ENCODE measurements at places on chromosomes 3 and 15.

- peak; percentile 72 for DNase-seq
Measured at GRCh38 chr3:197317250-197317963, 19.0 kb upstream of the DLG1 start.

- no peak for DNase-seq
Measured at GRCh38 chr3:54691289-54691771, 236.5 kb downstream of the LRTM1 start.

- no peak for DNase-seq
Measured at GRCh38 chr3:181017690-181018089, 28.2 kb upstream of the DNAJC19 start.

GRCh38 chr3:52537165-52537620 is 788 bp downstream of the UQCC5 start:
- DNase-seq = no peak

GRCh38 chr3:145807990-145808389 is 353.0 kb downstream of the PLOD2 start:
- DNase-seq = peak; percentile 23

- DNase-seq = no peak
Measured at GRCh38 chr3:186775999-186776398, 7.4 kb upstream of the EIF4A2 start.

GRCh38 chr15:68271854-68272471 is 5.6 kb upstream of the FEM1B start:
- peak; percentile 65 for DNase-seq

- no peak for DNase-seq
Measured at GRCh38 chr3:66378256-66378655, 122.6 kb downstream of the LRIG1 start.

- no peak for DNase-seq
Measured at GRCh38 chr15:64742385-64742784, 33.0 kb downstream of the RBPMS2 start.

DNA sequence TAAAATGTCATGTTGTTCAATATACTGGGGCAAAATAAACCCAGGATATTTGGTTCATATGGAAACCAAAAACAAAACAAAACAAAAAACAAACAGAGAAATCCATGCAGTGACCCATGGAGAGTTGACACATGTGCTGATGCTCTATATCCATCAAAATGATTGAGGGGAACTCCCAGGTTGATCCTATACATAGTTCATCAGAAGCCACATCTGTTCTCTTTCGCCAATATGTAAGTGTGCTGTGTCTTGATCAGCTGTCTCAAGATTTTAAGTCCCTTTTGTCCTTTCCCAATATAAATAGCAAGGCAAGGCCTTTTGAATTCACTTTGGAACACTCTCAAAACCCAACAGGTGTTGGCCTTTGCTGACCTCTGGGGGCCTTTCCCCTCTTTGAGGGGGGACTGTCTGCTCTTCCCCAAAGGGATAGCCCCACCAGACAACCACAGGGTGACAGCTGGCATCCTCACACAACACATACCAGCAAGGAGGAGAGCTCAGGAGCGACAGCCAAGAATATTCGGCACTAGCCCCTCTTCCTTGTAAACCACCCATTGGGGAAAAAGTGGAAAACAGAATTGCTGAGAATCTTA is 209.4 kb upstream of the CD96 start:
- DNase-seq = no peak

GRCh38 chr3:105809208-105809888 is 59.5 kb downstream of the CBLB start:
- no peak for DNase-seq

DNA sequence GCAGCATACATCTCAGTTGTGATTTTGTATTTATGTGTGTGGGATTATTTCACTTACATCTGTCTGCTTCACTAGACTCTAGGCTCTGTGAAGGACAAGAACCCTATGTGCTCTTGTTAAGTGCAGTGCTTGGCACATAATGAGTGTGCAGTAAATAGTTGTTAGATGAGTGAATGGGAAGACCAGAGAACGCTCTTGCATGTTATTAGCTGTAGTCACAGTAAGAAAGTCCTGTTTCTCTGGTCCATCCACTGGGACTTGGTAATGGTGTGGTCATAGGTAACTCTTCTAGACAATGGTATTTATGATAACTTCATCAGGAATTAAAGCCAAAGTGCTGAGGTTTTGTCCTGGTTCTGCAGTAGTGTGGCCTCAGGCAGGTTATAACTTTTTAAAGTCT is 1.4 kb upstream of the AQP9 start:
- DNase-seq = no peak

DNA sequence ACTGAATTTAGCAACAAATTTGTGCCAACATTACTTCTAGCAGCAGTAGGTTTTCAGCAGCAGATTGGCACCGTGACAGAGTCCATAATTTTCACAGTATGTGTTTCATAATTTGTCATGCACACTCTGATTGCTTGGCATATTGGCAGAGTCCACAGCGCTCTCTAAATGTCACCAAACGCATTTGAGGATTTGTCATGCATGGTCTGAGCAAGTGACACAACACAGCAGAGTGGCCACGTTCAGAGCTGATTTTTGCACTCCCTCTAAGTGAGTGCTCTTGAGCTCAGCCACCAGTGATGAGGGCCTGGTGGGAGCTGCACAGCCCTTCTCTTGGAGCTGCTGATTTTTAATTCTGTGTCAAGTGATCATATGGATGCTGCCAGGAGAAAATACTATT is 1270.8 kb downstream of the ROBO1 start:
- DNase-seq = no peak

GRCh38 chr15:52113235-52113634 is 660 bp upstream of the BCL2L10 start:
- DNase-seq = no peak

- DNase-seq = no peak
Measured at GRCh38 chr3:192655628-192656027, 71.7 kb downstream of the FGF12 start.

Measured in hepatocyte (in vitro differentiated cells).